Occipital lobe (tissue), 3 donors: ENCODE measurements at places on chromosomes 3 and 15. TPM values are rescaled to one million over a fixed set of nuclear protein-coding genes. Genes with fewer than 3 reads are reported as not detected.

- no peak for DNase-seq
These were observed 69.9 kb upstream of the AGBL1 start for GRCh38 chr15:86009727-86010126.

Gene FBXO40
- 0.31 TPM for total RNA-seq

DNA sequence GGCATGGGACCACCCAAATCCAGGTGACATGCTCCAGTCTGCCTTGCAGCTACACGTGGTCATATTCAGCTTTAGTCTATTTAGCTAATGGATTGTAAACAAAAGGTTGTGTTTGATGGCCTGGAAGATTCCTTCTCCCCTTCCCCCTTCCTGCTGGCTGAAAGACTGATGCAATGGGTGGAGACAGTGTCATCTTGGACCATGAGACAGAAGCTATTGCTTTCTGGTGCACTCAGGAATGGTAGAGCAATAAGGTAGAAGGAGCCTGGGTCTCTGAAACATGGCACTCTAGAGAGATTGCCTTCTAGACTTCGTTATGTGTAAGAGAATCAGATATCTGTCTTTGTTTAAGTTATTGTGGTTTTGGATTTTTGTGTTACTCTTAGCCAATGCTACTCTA, 25.7 kb upstream of the PTX3 start:
- DNase-seq = no peak

GRCh38 chr3:16433701-16434151, 79.8 kb downstream of the RFTN1 start:
- no peak for DNase-seq

DNA sequence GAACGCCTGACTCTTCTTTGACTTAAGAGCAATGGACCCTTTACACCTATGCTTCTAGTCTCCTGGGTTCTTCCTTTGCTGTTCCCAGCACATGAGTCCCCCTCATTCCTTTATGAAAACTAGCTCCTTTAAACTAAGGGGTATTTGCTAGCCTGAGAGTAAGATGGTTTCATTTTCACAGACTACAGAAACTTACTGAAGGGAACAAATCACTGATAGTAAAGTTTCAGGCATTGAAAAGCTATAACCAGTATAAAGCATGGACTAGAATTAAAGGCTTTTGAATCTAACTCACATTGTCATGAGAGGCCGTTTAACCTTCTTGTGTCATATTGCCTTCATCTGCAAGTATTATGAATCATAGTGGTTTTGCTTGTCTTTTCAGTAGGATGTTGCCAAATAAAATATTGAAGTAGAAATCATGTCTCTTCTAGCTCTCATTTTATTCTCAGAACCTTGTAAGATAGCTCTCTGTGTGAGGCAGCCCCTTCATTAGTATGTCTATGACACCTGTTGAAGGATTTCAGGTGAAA, 765.9 kb downstream of the NR2F2 start:
- no peak for DNase-seq

DNA sequence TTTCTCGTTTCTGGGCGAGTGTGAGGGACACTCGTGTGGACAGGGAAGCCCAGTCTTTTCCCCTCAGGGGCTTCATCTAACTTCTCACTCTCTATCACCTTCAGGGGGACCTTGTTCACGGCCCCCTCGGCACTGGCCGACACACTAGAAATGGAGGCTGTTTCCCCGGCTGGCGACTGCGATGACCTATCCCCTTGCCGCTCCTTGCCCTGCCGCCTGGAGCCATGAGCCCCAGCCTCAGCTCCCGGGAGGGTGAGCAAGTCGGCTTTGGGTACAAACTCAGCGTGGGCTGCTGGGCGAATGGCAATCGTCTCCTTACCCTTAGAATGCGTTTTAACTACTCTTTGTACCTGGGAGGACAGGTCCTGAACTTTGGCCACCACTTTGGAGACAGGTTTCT, 41.0 kb downstream of the FMN1 start:
- DNase-seq = no peak

- no peak for DNase-seq
These were observed 21.4 kb upstream of the NR2E3 start for GRCh38 chr15:71788646-71789579.

DNA sequence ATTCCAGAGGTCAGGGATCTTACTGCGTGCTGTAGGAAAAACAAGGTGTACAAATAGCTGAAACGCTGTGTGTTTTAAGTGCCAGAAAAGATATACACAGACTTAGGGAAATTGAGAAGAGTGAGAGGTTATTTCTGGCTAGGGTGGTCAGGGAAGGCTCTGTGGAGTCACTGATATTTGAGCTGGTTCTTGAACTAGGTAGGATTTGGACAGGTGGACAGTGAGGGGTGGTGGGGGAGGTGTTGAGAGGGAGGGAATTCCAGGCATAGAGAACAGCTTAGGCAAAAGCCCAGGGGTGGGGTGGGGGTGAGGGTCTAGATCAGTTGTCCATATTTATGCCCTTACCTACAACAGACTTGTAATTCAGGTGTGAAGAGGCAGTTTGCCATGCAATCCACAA, 7.0 kb downstream of the SEMA6D start:
- no peak for DNase-seq

- no peak for DNase-seq
These were observed 57.2 kb upstream of the MCF2L2 start for GRCh38 chr3:183485585-183485984.

DNA sequence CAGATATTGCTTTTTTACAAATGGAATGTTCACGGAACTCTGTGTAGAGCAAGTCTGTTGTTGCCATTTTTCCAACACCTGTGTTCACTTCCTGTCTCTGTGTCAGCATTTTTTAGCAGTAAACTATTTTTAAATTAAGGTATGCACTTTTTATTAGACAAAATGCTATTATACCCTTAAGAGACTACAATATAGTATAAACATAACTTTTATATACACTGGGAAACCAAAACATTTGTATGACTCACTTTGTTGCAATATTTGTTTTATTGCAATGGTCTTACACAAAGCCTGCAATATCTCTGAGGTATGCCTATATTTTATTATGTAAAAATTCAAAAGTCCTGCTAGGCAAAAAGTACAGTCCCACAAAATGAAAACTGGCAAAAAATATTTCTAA, 39.8 kb upstream of the FGF7 start:
- DNase-seq = no peak

DNA sequence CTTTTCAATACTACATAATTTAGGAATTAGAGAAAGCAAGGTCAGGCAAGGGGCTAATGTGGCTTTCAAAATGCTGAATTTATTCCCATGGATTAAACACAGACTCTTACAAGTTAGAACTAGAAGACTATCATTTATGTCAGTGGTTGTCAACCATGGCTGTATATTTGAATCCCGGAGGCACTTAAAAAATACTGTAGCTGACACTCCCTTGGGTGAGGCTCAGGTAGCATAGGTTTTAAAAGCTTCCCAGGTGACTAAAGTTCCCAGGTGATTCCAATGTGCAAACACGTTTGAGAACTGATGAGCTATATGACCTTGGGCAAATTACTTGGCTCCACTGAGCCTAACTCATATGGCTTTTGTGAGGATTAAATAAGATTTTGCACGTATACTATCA, 29.6 kb downstream of the AAGAB start:
- DNase-seq = no peak

GRCh38 chr3:182136008-182136910, 424.5 kb downstream of the SOX2 start:
- no peak for DNase-seq

Gene TMCO5A
- not detected for total RNA-seq

DNA sequence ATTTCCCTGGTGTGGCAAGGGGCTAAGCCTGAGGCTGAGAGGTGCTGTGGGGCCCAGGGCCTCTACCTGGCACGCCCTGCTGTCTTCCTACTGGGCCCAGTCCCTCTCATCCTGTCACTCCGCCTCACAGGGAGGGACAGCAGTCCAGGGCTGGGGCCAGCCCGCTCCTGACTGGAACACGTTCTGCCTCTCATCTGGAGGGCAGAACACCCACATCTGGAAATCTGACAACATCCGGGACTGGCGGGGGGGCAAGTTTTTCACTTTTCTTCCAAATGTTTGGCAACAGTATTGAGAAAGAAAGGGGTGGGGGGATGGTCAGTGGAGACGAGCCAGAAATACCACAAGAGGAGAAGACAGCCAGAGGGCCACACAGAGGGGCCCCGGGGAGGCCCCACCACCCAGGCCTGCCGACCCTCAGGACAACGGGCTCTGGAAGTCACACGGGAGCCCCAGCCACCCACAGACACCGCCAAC, 1.8 kb upstream of the MYL3 start:
- DNase-seq = no peak

Gene ABCF3
- 41.2 TPM for total RNA-seq

- no peak for DNase-seq
These were observed 14.4 kb downstream of the EFCC1 start for GRCh38 chr3:129015388-129016105.

Gene KLHL40
- not detected for total RNA-seq

DNA sequence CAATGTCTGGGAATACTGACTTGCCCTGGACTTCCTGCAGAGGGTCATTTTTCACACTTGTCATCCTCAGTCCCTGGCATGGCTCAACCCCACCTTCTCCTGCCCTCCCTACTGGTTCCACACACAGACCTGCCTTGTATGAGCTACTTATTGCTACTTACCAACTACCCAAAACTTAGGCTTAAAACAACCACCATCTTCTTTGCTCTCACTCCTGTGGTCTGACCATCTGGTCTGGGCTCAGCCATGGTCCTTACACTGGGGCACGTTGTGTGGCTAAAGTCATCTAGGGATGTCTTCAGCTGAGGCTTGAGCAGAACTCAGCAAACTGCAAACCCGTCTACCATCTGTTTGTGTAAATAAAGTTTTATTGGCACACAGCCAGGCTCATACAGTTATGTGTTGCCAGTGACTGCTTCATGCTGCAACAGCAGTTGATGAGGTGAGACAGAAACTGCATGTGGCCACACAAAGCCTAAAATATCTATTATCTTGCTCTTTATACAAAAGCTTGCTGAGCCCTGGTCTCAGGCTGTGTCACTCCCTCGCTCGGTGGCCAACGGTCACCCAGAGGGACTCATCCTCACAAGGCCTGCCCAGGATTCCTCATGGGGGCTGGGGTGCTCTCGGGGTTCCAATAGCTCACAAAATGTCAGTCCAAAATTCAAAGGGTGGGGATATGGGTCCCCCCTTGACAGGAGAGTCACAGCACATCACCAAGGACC, 43.5 kb downstream of the KLF15 start:
- DNase-seq = no peak

DNA sequence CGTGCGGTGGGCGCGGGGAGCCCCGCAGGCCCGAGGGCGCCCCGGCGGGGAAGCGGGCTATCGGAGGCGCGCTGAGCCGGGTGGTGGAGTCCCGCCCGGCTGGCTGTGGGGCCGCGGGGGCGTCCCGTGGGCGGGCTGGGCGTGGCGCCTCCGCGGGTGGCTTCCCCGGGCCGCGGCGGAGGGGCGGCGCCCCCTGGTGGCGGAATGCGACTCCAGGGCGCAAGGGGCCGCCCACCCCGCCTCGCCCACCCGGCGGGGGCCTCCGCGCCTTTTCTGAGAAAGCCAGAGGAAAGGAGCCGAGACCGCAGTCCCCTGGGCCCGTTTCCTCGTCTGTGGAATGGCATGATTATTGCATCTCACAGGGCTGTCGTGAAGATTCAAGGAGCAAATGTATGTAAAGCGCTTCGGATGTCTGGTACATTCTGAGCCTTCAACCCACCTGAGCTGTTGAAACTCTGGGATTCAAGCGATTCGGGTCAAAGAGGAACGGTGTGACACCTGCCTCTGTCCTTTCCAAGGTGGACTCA, 31.9 kb upstream of the RAB6B start:
- no peak for DNase-seq

DNA sequence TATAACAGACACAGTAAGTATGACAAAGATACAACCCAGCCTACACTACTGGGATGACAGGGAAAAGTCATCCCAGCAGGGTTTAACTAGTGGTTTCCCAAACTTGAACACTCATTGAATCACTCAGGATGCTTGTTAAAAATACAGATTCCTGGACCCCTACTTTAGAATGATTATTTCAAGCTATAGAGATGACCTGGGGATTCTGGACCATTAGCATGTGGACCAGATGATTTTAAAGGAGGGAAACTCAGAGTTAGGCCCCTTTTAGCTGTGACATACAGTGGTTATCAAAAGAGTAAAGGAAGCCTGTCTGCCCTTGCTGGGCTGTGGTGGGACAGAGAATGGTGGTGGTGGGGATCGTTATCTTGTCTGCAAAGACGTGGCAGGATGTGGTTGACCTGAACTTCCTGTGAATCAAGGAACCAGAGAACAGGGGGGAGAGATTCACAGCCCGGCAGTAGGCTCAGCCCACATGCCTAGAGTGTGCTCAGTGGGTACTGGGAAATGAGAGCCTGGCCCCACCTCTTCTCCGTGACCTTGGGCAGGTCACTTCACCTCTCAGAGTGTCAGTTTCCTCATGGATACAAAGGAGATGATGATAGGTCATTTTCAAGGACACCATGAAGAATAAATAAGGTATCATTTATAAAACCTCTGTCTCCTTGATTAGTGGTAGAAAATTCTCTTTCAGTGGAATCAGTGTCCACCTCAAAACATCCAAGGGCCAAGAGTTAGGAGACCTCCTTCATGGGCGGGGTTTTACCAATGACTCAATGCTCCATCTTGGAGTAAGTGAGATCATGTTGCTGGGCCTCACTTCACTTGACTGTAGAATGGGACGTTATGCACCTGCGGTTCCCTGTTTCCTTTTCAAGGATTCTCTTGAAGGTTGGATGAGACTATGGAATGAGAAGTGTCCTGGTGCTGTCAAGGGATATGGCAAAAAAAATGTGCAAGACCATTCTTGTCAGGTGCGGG, 306.5 kb downstream of the RPLP1 start:
- no peak for DNase-seq

DNA sequence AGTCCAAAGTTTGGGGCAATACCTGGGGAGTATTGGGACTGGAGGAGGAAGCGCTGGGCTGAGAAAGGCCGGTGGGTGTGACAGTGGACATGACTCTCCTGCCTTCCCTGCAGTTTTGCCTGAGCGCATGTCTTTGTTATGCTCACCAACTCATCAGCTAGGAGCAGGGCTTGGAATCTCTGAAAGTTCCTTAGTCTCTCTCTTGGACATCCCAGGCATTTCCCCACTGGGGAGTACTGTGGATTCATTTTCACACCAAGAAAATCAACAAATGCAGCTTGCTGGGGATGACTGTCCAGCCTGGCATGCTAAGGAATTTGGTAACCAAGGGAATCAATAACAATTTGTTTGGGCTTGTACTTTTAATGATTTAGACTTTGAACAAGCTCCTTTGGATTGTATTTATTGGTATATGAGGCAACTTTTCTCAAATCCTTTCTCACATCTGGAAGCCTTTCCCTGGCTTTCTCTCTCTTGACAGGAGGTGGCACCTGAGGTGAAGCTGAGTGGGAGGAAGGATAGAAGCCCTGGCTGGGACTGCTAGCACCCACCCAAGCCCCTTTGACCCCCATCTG, 48.5 kb upstream of the CHST2 start:
- no peak for DNase-seq

DNA sequence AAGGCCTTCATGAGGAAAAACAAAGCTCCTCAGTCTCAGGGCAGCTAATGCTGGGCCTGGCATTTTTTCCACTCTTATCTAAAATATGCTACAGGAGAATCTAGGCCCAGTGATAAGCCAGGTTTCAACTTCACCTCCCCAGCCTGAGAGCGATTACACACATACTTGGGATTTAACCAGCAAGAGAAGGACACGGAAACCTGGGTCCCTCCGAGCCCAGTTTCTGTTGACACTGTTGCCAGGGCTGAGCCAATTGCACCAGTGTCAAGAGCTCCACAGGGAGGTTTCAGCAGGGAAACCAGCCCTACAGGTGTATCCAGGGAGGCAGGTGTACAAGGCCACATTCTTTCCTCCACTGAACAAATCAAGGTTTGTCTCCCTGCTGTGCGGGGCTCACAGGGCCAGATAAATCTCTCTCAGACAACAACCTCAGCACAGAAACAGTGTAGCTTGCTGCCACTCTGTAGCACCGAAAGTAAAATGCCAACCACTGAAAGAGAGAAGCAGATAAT, 85.4 kb downstream of the MAGI1 start:
- no peak for DNase-seq

GRCh38 chr15:97520689-97521088, 439.8 kb upstream of the ARRDC4 start:
- no peak for DNase-seq

Gene IFT80
- total RNA-seq = 83.8 TPM
